ENCODE measurements at places on chromosomes 4 and X. TPM values are rescaled to one million over a fixed set of nuclear protein-coding genes. Genes with fewer than 3 reads are reported as not detected.

The LRAT gene
- 0.11 TPM for total RNA-seq

GRCh38 chr4:91111556-91111955 lies 984.4 kb downstream of the CCSER1 start:
- no peak for DNase-seq

GRCh38 chr4:28386776-28387175 lies 1526.1 kb downstream of the STIM2 start:
- no peak for DNase-seq

The MAGED4 gene
- total RNA-seq, result 6.0 TPM

DNA sequence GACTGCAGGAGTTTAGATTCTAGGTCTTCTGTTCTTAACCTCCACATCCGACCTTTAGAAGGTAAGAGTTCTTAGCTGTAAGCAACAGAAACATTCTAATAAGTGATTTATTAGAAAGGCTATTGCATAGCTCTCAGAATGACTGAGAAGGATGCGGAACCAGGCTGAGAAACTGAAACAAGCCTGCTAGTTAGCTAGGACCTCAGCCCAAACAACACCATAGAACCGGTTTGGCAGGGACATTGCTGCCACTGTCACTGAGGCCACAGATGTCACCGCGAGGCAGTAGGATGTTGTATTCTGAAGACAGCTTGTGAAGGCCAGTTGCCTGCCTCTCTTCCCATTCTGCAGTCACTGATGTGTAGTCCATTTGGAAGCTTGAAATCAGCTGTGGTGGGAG lies 160.0 kb upstream of the ARX start:
- DNase-seq, result no peak

All from foreskin keratinocyte (primary cell).